K562 (cell line): ENCODE measurements at places on chromosomes 2 and 18. TPM values are rescaled to one million over a fixed set of nuclear protein-coding genes. Genes with fewer than 3 reads are reported as not detected.

DNA sequence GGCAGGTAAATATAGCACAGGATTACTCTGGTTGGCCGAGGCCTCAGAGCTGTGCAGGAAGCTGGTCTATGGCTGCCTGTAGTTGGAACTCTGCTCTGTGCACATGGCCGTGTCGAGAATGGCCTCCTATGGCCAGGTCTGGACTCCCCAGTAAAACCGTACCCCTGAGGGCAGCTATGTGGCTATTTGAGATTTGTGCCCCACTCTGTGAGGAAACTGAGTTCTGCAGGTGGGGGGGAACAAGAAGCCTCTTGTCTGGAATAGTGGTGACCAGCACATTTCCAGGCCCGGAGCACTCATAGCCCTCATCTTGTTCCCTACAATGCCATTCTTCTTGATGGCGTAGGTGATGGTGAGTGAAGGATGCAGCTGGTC lies 15.0 kb upstream of the TEX51 start:
- DNase-seq, result no peak
- H3K27ac ChIP-seq, result no peak overlapping the region
- no peaks in the 10 kb centered on the region for H3K36me3 ChIP-seq
- H3K4me3 ChIP-seq, result no peak overlapping the region
- H3K27me3 ChIP-seq, result peaks cover 7% of the 10 kb centered on the region; the same call in 2 of the 3 replicates

The G6PC2 gene
- total RNA-seq, result 0.13 TPM in 1 of 2 replicates, not detected in the other

DNA sequence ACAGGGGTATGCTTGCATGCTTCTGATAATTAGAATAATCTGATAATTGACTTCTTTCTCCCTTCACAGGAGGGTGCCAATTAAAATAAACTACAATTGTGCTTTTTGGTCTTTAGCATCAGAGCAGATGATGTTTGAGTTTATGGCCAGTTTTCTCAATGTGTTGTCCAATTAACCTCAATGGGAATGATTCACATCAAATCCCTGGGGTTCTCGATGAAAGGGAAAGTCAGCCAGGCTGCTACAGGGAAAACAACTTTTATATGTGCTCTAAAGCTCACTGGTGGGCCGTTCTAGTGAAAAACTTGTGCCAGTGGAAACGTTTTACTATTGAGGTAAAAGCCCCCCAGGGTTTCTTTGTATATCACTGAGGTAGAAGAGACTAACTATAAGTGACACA lies 887.3 kb upstream of the CRIM1 start:
- no peak overlapping the region for H3K27ac ChIP-seq
- H3K27me3 ChIP-seq, result no peaks in the 10 kb centered on the region
- no peak overlapping the region for H3K4me3 ChIP-seq
- H3K36me3 ChIP-seq, result no peaks in the 10 kb centered on the region
- no peak for DNase-seq

The TBR1 gene
- total RNA-seq, result not detected in 2 replicates

GRCh38 chr18:2847317-2848246 lies 776 bp downstream of the EMILIN2 start:
- H3K27ac ChIP-seq, result no peak overlapping the region
- peak; percentile 61 for DNase-seq
- peak overlapping the region; percentile 23; the same call in 1 of the 2 replicates for H3K4me3 ChIP-seq
